ENCODE measurements at places on chromosomes 12 and 14.

GRCh38 chr12:64650762-64651161 is 40.5 kb downstream of the RASSF3 start:
- DNase-seq = no peak

- no peak for DNase-seq
Observed at GRCh38 chr12:104060791-104061190, 3.5 kb upstream of the HCFC2 start.

GRCh38 chr12:80293759-80294158 is 150.3 kb upstream of the PTPRQ start:
- DNase-seq = no peak

DNA sequence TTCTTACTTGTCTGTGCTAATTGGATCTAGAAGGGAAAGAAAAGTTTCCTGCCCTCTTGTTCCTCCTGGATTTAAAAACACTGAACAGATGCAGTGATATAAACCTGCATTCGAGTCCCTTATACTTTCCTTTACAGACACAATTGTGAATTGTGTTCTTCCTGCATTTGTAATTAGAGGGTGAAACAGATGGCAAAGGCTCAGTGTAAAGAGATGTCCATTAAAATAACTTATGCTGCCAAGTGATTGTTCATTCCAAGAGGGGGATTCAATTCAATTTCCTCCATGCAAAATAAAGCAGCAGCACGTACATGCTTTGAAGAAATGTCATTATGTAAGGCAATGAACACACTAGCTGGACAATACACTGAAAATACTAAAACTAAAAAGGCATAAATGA is 248.3 kb upstream of the LRIG3 start:
- no peak for DNase-seq

DNA sequence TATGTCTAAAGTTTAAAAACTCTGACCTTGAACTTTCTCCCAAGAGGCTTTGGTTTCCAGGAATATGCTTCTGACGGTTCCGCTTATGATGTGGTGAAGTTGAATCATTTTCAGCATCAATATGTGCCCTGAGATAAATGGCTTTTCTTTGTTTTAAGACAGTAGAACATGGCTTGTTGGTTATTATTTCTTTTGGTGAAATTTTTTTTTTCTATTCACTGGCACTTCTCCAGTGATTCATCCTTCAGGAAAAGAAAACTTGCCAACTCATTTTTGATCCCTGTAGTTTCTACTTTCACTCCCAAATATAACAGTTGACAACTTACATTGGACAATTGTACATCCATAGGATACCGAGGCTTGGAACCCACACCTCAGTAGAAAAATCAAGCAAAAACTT is 1301.2 kb upstream of the FLRT2 start:
- no peak for DNase-seq

DNA sequence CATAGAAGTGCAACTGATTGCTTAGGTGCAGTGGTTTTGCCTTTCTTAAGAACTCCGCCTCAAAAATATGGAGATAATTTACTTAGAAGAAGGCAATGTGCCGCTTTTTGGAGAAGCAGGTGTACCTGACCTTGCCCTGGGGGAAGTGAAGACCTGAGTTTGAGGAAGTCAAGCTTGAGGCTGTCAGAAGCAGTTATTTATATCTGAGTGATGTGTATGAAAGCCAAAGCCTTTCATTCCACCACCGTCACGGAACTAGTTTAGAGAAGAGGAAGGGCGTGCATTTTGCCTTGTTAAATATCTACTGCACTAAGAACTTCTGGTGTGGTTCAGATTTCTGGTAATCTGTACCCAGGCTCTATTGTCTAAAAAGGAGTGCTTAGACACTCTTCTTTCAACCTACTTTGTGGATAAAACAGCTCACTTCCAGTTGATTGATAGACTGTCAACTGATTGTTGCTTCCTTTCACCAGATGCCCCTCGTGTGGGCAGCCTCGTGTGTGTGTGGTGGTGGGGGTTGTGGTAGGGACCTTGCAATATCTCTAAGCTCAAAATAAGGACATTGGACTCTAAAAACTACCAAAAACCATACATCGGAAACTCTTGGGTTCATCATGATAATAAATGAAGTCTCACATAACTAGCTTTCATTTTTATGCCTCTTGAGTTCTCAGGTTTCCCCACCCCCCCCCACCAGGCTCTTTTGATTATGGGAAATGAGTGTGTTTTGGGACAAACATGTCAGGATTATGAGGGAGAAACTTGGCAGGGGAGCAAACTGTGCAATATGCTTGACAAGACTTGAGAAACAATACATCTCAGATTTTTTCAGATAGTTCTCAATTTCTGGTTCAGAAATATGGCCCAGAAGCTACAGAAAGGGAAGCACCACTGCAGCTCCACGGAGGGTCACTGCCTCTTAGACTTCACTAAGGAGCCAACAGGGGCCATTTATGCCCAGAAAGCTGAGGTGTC is 78.6 kb downstream of the ARF6 start:
- peak; percentile 81 for DNase-seq

DNA sequence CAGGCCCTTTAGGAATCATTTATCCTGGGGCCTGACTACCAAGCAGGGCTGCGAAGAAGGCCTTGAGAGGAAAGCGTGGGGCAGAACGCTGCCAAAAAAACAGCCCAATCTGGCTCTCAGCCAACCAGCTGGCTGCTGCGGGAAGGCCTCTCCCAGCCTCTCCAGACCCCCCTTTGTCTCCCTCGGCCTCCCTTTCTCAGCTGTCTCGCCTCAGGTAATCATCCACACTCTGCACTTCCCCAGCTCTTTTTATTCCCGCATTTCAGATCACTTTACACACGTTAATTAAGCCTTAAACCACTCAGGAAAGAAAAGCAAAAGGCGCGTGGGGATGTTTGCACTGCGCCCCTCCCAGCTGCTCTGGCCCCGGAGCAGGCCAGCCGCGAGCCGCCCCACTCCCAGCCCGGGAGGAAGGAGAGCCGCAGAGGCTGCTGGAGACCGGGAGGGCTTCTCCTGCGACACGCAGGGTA is 208.2 kb upstream of the FOXN3 start:
- DNase-seq = peak; percentile 11

DNA sequence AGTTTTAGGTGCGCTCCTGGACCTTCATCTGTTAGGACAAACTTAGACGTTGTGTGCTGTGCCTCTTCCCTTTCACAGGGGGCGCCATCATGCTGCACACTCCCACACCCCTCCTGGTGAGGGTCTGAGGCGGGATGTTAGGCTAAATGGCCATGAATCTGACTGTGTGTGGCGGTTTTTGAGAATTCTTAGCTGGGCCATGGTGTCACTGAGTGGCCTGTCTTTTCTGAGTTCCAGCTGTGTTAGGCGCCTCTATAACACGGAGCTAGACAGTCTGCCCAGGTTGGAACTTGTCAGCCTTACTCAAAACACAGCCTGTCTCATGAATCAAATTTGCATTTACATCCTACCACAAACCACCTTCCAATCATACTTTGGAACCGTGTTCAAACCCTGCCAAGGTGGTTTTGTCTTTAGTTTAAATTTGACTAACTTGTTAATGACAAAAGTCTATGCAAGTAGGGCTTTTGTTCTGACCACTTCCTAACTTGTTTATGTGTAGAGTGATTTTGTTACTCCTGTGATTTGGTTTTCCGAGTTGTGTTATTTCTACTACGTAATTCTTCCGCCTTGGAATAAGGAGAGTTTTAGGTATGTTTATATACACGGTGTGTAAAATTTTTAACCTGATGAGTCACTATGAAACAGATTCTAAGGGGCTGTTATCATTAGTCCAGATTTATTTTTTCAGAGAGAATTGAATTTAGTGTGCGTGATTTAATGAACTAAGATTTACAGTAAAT is 19.6 kb downstream of the ACVR1B start:
- DNase-seq = no peak

- no peak for DNase-seq
Observed at GRCh38 chr12:32489070-32489469, 89.7 kb downstream of the FGD4 start.
